ENCODE measurements at places on chromosomes 6 and 20.

- DNase-seq: peak; percentile 50
Measured at GRCh38 chr6:129929433-129929832, 68.3 kb upstream of the TMEM244 start.

- no peak for DNase-seq
Measured at GRCh38 chr6:9937031-9937763, 477.7 kb downstream of the TFAP2A start.

- DNase-seq: no peak
Measured at GRCh38 chr6:150081702-150082101, 12.8 kb upstream of the ULBP3 start.

- peak; percentile 32 for DNase-seq
Measured at GRCh38 chr20:46709459-46710152, at the start of gene SLC2A10. TSS of gene SLC2A10 (plus strand) at chr20:46709649. CDS start at chr20:46709737, 88 bp downstream.

- no peak for DNase-seq
Measured at GRCh38 chr20:10061641-10062040, 26.9 kb downstream of the ANKEF1 start.

GRCh38 chr20:19756761-19757486 is 1.1 kb upstream of the RIN2 start:
- DNase-seq: no peak

DNA sequence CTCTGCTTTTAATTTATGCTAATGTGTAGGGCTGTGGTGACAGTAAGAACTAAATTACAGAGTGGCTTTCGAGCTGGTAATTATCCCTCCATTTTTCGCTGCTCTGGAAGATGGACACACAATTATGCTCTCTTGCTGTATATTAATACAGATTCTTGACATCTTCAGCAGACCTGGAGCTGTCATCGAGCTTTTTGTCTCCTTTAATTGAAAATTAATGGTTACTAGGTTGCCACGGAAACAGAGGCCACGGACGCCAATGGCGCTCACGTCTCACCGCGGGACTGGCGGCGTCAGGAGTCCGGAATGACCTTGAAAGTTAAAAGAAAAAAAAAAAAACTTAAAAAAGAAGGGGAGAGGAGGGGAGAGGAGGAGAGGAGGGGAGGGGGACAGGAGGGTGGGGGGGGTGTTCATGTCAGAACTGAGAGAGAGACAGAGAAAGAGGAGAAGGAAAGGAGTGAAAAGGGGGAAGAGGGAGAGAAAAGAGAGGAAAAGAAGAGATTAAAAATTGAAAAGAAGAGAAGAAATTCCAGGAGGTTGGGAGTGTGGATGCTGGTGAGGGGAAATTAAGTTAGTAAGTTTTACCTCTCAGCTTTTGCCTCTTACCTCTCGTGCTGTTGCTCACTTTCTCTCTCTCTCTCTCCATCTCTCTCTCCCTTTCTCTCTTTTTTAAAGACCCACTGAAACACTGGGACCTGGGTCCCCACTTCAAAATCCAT is 22.1 kb upstream of the FOXP4 start:
- no peak for DNase-seq

GRCh38 chr6:23446469-23446967 is 679.5 kb upstream of the NRSN1 start:
- DNase-seq: peak; percentile 83

GRCh38 chr6:43742931-43743632 is 26.9 kb upstream of the VEGFA start:
- DNase-seq: no peak

- peak; percentile 93 for DNase-seq
Measured at GRCh38 chr20:32277361-32278198, at the start of gene KIF3B. TSS of gene KIF3B (plus strand) at chr20:32277651. CDS start at chr20:32309778, 32,127 bp downstream.

DNA sequence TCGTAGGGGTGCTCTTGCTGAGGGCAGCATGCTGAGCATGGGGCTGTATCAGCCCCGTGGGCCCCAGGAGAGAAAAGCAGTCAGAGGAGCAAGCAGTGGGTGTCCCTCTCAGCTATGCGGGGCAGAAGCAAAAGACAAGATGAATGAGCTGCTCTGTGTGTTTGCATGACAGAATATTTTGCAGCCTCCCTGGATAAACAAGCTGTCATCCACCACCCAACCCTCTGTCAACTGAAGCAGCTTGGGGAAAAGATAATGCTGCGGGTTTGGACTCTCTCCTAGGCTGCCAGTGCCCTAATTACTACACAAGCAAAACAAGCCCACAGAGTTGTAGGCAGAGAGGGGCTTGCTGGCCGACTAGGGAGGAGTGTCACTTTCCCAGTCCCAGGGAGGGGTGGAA is 82.3 kb upstream of the PTPRT start:
- DNase-seq: no peak

GRCh38 chr20:22303523-22303922 is 280.8 kb downstream of the FOXA2 start:
- peak; percentile 63 for DNase-seq

- no peak for DNase-seq
Measured at GRCh38 chr20:62030834-62031434, 34.7 kb downstream of the TAF4 start.

GRCh38 chr6:158536891-158537798 is 22.7 kb upstream of the TMEM181 start:
- no peak for DNase-seq

DNA sequence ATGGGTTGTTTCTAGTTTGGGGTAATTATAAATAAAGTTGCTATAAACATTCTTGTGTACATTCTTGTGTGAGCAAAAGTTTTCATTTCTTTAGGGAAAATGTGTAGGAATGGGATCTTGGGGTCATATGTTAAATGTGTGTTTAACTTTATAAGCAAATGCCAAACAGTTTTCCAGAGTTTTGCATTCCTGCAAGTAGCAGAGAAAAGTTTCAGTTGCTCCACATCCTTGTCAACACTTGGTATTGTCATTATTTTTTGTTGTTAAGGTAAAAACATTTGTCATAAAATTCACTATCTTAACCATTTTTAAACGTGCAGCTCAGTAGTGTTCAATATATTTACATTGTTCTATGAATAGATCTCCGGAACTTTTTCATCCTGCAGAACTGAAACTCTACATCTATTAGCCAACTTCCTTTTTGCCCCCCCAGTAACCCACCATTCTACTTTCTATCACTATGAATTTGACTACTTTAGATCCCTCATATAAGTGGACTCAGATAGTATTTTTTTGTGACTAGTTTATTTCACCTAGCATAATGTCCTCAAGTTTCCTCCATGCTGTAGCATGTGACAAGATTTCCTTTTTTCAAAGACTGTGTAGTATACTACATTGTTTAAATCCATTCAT is 48.4 kb downstream of the PHACTR2 start:
- DNase-seq: no peak

DNA sequence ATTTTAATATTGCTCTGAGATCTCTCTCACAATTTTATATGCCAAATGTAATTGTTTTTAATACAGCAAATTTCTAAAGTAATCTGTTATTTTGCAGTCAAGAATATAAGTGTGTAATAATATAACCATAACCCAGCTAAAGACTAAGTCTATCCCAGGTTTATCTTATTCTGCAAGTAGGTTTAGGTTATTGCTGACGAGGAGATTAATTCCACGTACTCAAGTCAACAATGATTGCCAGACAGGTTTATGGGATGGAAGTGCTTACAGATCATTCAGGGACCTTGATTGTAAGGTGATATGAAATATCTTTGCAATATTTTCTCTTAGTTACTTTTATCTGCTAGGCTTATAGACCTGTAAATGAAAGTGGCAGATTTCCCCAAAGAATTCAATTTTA is 698.3 kb downstream of the HDGFL1 start:
- DNase-seq: no peak

- DNase-seq: peak; percentile 84
Measured at GRCh38 chr6:156791320-156791850, 14.2 kb downstream of the ARID1B start.

DNA sequence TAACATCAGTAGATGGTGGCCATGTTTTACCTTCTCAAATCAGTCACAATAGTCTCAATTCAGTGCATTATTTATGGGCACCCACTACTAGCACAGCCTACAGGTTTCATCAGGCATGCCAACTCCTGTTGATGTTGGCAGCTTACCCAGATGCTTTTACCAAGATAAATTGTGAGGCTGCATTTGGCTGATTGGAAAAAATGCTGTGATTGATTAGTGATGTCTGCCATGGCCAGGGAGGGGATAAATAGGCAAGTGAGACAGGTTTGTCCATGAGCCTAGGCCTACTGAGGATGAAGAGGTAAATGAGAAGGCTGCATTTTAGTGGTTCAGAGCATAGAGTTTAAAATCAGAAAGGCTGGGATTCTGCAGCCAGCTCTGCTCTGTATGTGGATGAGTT is 227.1 kb downstream of the NFATC2 start:
- DNase-seq: no peak

GRCh38 chr6:158793432-158793831 is 25.7 kb downstream of the EZR start:
- DNase-seq: peak; percentile 61

- no peak for DNase-seq
Measured at GRCh38 chr6:36691011-36691410, 6.6 kb upstream of the RAB44 start.

DNA sequence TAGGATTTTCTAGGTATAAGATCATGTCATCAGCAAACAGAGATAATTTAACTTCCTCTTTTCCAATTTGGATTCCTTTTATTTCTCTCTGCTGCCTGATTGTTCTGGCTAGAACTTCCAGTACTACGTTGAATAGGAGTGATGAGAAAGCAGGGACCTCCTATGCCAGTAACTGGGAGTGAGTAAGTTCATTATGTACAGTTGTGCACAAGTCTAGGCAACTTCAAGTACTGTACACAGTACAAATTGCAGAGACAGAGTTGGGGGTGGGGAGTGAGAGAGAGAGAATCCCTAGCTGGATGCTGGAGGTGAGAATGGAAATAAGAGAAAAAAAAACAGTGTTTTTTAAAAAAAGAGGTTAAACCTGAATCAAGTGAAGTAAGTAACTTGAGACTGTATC is 210.2 kb downstream of the MMUT start:
- no peak for DNase-seq

- DNase-seq: no peak
Measured at GRCh38 chr6:29679962-29680361, 990 bp downstream of the ZFP57 start.

GRCh38 chr6:121971931-121972335 is 427.5 kb upstream of the HSF2 start:
- DNase-seq: no peak

DNA sequence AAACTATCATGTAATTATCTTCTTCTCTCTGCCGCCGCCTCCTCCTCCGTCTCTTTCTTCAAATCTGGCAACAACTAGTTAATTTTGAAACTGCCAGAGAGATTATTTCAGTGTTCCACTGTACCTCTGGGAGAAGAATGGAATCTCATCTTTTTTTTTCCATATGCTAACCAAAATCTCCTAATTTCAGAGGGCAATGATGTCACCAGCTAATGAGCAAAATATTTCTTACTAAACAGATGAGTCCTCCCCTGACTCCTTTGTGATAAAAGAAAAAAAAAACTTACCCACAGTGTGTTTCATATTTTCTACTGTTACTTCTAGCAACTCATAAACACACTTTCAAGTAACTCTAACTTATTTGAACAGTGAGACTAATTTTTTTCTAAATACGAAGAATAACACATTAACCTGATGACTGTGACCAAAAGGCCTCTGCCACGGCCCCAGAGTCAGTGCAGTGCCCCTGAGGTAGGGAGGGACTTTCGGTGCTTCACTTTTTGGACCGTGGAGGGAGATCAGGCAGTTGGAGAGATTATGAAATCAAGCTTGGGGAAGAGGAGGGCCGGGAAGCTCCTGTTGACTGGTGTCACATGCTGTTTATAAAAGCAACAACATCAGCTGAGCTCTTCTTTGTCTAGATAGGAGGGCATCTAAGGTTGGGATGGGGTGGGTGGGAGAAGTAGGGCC is 159.6 kb downstream of the SASH1 start:
- peak; percentile 55 for DNase-seq

DNA sequence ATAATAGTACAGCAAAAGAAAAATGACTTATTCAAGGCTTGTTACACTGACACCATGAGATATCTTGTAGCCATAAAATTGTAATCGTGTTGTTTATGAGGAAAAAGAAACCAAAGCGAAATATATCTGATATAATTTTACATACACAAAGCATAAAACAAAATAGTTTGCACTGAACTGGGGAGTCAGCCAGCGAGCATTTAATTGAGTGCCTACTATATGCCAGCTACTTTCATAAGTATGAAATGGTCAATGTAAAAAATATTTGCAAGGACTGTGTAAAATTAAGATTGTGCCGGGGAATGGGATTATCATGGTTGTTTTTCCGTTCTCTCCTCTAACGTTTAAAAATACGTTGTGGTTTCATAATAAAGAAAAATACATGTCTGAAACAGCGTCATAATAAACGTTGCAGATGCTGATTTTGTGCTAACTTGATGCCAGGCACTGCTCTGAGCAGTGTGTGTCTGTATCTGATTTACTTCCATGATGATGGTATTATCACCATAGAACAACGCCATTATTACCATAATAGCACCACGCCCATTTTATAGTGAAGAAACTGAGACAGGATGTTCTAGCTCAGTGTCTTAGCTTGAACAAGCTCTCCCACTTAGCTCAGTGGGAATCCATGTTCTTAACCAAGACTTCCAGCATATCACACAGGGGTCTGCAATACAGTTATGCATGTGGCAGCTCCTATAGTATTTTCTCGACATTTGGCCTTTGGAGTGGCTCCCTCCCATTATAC is 144.6 kb downstream of the BCAS1 start:
- no peak for DNase-seq

GRCh38 chr20:1328680-1329330 is at the start of gene SDCBP2:
TSS of gene SDCBP2 (minus strand) at chr20:1329139. CDS start at chr20:1320416, 8,723 bp downstream.
- no peak for DNase-seq

- no peak for DNase-seq
Measured at GRCh38 chr6:52537001-52537753, 39.7 kb downstream of the TRAM2 start.

GRCh38 chr6:108452711-108453195 is 108.0 kb upstream of the FOXO3 start:
- no peak for DNase-seq

- no peak for DNase-seq
Measured at GRCh38 chr6:118913161-118913560, 19.2 kb downstream of the ASF1A start.

GRCh38 chr6:383856-384255 is 7.7 kb upstream of the IRF4 start:
- DNase-seq: no peak

DNA sequence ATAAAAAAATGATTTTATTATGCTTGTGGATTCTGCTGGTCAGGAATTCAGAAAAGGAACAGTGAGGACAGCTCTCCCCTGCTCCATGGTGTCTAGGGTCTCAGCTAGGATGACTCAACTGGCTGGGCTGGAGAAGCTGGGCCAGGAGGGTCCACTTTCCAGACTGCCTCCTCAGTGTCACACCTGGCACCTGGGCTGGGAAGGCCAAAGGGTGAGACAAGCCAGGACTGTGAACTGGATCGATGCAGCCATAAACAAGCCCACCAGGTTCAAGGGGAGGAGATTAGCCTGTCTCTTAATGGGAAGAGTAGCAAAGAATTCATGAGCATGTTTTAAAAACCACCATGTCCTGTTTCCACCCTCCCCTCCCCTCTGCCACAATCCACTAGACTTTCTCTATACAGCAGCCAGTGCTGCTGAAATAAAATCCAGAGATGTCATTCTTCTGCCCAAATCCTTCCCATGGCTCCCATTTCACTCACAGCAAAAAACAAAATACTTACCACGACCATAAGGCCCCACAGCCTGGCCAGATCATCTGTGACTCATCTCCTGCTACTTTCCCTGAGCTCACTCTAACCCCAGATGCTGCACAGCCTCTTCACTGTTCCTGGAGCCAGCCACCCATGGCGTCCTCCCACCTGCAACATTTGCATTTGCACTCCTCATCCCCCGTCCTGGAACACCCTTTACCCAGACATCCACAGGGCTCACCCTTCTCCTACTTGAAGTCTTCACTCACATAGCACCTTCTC is 13.8 kb downstream of the SPTLC3 start:
- no peak for DNase-seq

GRCh38 chr6:127484212-127484863 is 25.1 kb upstream of the KIAA0408 start:
- peak; percentile 43 for DNase-seq

GRCh38 chr20:31987744-31988143 is 19.8 kb downstream of the XKR7 start:
- peak; percentile 28 for DNase-seq
